ENCODE measurements at places on chromosomes 16 and 17.

- no peak for DNase-seq
These were observed 1.2 kb upstream of the DPH1 start for GRCh38 chr17:2028737-2029136.

DNA sequence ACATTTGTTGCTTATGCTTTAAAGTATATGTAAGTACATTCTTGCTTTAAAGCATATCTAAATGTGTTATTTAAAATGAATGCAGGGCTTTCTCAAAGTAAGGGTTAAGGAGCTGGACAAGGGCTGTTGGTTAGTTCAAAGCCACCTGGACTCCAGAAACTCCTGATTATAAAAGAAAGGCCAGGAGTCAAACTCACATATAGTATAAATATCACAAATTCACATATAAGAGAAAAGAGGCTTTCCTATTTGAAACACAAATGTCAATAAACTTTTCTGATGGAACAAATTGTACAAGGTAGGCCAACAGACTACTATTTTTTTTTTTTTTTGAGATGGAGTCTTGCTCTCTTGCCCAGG is 84.5 kb upstream of the CORO6 start:
- DNase-seq, result no peak

- DNase-seq, result no peak
These were observed 41.9 kb upstream of the EMP2 start for GRCh38 chr16:10622036-10622921.

DNA sequence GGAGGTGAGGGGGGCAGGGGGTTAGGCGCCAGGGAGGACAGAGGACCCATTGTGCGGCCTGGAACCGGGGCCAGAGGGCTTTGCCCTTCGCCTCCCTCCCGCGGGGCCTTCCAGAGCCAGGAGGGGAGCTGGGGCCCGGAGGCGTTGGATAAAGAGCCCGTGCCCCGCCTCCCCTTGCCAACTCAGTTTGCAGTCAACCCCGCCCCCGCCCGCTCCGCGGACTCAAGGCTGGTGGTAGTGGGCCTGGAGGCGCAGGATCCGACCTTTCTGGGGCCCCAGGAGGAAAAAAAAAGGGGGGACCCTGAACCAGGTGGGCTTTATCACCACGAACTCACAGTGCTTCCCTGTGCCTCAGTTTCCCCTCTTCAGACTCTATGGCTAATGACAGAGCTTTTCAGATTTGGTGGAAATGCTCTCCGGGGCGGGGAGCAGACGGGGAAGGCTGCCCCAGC is 2.0 kb upstream of the SPHK1 start:
- no peak for DNase-seq

GRCh38 chr17:66604376-66604775 is 230.5 kb upstream of the CACNG5 start:
- DNase-seq, result no peak

GRCh38 chr16:72752004-72752695 is 295.8 kb downstream of the ZFHX3 start:
- no peak for DNase-seq

GRCh38 chr17:13311306-13311705 is 290.4 kb downstream of the HS3ST3A1 start:
- DNase-seq, result no peak

GRCh38 chr16:75931970-75932369 is 205.7 kb upstream of the CPHXL start:
- DNase-seq, result no peak

- no peak for DNase-seq
These were observed 39.8 kb downstream of the TMEM11 start for GRCh38 chr17:21174186-21174585.

DNA sequence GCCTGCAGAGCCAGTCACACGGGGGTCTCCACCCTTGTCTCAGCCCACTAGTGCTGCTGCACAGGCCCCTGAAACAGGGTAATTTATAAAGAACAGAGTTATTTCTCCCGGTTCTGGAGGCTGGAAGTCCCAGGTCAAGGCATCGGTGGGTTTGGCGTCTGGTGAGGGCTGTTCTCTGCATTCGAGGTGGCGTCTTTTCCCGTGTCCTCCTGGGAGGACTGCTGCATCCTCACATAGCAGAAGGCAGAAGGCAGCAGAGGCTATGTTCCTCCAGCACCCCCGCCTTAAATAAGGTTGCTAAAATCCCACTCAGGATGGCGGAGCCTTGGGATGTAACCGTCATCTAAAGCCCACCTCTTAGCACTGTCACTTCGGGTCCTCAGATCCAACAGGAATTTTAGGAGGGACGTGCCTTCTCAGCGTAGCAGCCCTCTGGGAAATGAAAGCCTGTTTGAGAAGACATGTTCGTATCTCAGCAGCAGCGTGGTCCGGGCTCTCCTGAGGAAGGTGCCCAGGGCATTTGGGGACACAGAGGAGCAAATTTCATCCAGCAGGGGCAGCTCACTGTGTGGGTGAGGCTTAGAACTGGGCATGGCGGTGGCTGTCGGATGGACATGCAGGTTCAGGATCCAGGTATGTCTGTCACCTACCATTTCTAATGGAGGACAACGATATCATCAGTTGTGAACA is 221.6 kb upstream of the CHMP6 start:
- no peak for DNase-seq

DNA sequence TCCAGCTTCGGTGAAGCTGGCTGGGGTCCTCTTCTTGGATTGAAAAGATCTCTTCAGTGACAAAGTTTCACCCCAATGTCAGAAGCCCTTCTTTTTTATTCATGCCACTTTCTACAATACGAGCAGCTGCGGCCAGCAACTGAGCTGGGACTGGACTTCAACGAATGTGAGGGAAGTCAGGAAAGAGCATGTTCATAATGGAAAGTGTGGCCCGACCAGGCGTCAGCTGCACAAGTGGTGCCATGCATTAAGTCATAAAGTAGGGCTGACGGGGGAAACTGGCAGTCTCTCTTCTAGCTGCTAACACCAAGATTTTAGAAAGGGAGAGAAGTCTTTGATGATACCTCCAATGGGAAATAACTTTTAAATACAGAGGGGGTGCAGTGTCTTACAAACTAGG is 192.6 kb downstream of the PARN start:
- no peak for DNase-seq

DNA sequence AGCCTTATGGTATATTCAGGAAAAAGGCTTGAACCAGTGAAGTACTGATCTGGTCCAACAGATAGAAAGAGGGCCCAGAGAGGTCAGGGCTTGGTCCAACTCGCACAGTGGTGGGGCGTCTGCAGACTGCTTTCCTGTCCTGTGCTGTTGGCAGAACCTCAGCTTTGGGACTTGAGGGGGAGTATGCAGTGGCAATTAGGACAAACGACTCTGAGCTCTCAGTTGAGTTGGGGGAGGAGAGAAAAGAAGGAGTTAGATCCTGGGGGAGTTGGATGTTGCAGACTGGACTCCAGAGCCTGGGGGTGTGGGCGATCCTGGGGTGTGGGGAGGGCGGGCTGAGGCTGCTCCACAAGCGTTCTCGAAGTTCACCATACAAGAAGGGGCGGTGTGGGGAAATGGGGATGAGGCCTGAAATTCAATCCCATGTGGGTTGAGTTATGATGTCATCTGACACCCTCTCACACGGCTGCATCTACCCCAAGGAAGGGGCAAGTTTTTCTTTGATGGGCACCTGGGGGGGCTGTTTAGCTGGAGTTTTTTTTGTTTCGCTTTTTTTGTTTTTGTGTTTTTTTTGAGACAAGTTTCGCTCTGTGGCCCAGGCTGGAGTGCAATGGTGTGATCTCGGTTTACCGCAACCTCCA is 14.6 kb downstream of the GRB7 start:
- DNase-seq, result no peak

GRCh38 chr17:66354981-66355380 is 52.6 kb downstream of the PRKCA start:
- DNase-seq, result no peak

GRCh38 chr16:85447693-85448313 is 165.3 kb upstream of the GSE1 start:
- DNase-seq, result no peak

- no peak for DNase-seq
These were observed 51.2 kb downstream of the SOX9 start for GRCh38 chr17:72171703-72172667.

DNA sequence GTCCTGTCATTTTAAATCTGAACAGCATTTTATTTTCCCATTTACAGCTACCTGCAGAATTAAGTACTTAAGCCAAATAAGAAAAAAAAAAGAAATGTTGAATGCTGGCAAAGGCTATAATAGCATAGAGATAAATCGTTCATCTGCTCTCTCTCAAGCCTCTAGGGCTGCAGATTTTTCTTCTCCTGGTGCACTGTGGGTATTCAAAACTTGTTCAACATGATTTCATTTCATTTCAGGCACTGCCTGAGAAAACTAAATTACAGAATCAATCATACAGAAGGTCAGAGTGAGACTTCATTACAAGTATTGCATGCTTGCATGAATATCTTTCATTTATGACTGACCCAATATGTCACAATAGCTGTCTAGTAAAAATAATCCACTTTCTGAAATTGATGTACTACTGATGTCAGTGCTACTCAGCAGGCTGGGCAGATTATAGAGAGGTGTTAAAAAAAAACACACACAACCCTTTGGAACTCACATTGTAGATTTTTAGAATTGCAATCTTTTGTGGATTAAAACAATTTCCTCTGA is 86.2 kb downstream of the TOX3 start:
- DNase-seq, result no peak

- DNase-seq, result no peak
These were observed 2.5 kb downstream of the CBLN1 start for GRCh38 chr16:49278944-49279725.

GRCh38 chr16:51818342-51818944 is 667.4 kb upstream of the SALL1 start:
- DNase-seq, result no peak

GRCh38 chr17:43074869-43075268 is 49.8 kb downstream of the RND2 start:
- no peak for DNase-seq

- peak; percentile 24 for DNase-seq
These were observed 100.9 kb downstream of the PARN start for GRCh38 chr16:14529010-14529669.

GRCh38 chr17:56774650-56775049 is 59.1 kb downstream of the C17orf67 start:
- DNase-seq, result no peak

- peak; percentile 11 for DNase-seq
These were observed 22.0 kb downstream of the KPNA2 start for GRCh38 chr17:68057531-68057952.

DNA sequence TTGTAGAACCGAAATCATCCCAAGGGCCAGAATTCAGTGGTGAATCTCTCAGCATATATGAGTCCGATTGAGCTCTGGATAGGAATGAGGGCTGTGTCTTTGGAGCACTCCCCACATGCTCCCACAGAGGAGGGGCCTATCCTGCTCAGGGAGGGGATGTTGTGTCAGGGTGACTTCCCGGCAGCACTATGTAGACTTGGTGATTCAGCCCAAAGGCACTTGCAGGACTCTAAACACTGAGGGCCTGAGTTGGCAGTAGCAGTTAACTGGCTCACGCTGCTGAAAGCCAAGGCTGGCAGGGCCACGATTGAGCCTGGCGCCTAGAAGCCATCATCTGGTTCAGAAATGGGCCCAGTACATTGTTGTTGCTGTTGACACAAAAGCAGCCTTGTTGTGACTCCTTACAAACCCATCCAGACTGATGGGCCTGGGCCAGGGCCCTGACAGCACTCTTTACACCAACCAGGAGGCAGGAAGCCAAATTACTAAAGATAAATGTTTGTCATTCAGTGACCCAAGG is 31.9 kb downstream of the NMT1 start:
- no peak for DNase-seq

GRCh38 chr17:56358651-56359050 is 205.4 kb downstream of the ANKFN1 start:
- DNase-seq, result no peak

DNA sequence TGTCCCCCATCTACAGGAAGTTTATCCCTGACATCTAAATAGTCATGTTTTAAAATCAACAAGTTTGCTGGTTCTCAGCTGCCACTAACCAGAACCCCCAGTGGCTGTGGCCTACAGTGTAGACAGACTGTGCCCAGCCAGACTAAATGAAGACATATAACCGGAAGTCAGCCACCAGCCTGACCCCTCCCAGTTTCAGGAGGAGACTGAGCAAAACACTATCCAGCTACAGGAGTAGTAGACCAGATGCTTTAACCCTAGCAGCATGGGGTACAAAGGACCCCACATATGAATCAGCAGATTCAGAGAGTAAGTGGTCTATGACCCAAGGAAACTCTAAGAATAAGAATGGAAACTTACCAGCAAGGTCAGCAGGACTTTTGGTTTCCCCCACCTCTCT is 83.4 kb downstream of the HIC1 start:
- DNase-seq, result no peak

GRCh38 chr16:24255456-24256371 is at the start of gene CACNG3:
Gene CACNG3 (plus strand): TSS chr16:24256335. CDS start chr16:24256755, 420 bp downstream.
- DNase-seq, result no peak

GRCh38 chr16:58661199-58661830 is 23.3 kb downstream of the SLC38A7 start:
- DNase-seq, result no peak

- DNase-seq, result no peak
These were observed 3.4 kb downstream of the CEP295NL start for GRCh38 chr17:78899361-78900260.

DNA sequence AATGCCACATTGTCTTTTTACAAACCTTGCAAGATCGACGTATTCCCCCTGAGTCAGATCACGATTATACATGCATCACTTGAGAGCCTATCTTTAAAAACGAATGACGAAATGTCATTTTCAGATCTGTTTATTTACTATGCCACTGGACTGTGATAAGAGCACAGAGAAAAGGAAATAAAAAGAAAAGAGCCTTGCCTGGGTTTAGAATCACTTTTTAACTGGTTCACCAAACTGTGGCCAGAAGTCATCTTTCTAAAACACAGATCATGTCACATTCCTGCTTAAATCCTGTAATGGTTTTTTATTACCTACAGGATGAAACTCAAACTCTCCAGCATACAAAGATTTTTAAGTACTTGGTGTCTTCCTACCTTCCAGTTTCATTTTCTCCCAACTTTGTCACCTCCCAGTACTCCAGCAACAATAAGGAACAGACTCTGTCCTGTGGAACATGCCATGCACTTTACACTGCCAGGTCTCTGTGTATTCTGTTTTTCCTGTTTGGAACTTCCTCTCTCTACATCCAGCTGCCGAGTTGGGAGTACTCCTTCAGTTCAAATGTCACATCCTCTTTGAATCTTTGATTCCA is 91.5 kb downstream of the SNX11 start:
- no peak for DNase-seq
